ENCODE measurements at places on chromosomes 5 and 9.

DNA sequence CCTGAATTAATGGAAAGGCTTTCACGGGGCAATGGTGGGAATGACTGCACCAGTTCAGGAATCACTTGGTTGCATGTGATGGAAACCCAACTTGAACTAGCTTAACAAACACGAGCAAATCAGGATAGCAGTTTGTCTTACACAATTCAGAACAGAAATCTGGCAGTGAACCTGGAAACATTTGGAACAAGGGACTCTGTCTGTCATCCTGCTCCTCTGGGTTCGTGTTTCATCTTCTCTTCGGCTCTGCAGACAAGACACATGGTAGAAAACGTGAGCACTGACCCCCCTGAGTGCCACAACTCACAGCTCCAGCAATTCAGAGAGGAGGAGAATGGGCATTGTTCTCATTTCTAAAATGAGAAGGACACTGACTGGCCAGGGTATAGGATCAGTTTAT is 218.1 kb upstream of the NREP start:
- no peak for DNase-seq

DNA sequence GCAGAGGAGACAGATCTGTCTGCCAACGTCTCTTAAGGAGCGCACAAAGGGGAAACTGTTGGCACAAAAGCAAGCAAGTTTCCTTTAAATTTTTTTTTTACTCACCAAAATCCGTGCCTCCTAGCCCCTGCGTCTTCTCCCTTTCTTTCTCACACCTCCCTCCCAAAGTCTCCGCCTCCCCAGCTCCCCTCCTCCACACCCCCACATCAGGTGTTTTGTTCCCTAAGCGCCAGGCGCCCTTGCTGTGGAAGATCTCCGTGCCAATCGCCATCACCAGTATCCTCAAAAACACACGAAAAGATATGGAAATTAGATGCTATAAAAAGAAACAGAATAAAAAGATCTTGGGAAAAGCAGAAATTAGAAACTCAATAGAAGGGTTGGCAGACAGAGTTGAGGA is 87.6 kb downstream of the DRD1 start:
- no peak for DNase-seq

DNA sequence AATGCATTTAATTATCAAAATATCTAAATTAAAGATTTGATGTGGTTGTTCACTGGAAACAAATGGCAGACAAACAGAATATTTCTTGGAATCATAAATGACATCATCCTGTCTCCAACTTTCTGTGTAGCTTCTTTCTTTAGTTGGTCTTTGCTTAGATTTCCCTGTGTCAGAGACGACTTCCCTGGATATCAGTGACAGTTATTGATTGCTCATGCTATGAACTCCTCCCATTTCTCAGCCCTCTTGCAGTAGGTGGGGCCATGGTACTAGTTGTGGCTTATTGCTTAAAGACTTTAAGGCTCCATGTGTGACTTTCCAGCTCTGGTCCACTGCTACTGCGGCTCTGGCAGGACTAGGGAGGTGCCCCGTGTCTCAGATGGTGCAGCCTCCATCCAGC is 592.6 kb downstream of the MTRR start:
- no peak for DNase-seq

GRCh38 chr9:14311956-14312685 is 1.8 kb downstream of the NFIB start:
- DNase-seq: no peak

DNA sequence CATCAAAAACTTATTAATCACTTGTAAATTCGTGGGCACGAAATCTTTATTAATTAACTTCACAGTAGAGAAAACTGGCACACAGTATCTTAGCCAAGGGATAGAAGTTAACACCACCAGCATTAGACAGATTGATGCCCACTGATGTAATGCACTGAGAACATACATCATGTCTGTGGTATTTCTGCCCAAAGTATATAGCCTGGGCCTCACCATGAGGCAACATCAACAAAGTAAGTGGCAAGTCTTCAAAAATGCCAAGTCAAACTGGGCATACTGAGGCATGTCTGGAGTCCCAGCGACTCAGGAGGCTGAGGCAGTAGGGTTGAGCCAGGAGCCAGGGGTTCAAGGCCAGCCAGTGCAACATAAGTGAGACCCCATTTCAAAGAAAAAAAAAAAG is 79.5 kb downstream of the GLIS3 start:
- no peak for DNase-seq

DNA sequence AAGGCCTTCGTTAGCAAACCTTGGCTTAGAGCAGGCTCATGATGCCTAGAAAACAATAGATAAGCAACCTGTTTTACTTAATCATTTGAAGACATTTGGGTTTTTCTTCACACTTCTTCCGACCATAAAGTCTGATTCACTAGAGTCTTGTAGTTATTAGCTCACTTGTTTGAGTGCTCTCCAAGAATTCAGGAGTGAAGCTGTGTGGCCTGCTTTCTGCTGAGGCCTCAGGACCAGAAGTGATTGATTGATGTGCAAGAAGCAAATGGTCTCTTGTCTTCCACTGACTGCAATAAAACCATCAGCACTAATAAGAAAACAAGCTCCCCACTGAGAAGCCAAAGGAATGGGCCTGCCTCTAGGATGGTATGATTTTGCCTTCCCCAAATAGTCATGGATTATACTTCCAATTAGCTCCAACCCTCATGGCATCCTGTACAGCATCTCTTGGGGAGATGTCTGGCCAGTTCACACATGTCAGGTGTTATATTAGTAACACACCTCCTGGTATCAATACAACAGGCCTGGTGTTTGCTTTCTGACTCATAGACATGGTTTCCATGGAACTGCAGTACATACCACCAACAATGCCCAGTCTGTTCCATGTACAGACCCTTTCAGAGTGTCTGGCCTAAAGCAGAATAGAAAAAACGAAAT is 317.6 kb downstream of the CWC27 start:
- no peak for DNase-seq

GRCh38 chr5:27571681-27572080 is 533.3 kb upstream of the CDH9 start:
- no peak for DNase-seq

GRCh38 chr5:100900796-100901781 is 2.0 kb downstream of the ST8SIA4 start:
- DNase-seq: no peak

GRCh38 chr5:73199671-73200070 is 26.7 kb downstream of the TMEM174 start:
- no peak for DNase-seq

DNA sequence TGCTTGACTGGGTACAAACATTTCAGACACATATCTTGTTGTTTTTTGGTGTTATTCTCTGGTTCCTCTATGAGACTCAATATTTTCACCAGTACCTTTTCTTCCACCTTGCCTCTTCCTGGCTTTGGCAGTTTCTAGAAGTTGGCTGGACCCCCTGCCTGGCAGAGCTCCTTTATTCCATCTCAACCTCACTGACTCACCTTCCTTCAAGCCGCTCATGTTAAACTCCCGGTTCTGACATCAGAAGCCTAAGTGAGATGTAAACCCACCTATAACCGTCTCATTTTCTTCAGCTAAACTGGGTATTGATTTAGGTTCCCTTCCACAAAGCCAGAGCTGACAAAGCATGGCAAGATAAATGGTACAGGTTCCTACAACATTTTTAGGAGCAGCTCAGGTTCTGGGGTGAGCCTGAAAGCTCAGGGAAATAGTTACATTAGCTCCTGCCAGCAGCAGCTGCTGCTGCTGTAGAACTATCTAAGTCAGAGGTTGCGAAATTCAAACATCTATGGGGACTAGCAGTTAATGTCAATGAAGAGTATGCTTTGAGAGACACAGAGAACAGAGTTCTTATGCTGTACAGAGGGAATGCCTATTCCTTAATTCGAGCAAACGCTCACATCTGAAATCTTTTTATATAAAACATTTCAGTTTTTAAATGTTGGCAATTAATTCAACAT is 197.1 kb upstream of the NR3C1 start:
- DNase-seq: no peak

DNA sequence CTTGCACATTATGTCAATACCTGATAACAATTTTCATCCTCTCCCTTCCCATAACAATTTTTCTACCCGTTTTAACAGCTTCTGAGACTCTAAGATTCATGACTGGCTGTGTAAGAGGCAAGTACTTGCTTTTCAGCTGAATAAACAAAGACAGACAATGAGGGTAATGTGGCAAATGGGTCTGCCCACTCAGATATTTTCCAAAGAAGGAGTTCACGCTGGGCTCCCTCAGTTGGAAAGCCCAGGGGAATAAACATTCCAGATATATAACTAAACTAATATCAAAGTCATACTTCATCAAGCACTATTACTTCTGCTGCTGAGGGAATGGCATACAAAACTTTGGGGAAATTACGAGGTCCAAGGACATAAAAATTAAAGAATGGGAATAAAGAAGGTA is 24.4 kb downstream of the MEGF9 start:
- no peak for DNase-seq

- no peak for DNase-seq
These were observed 226.3 kb downstream of the AOPEP start for GRCh38 chr9:94952565-94953373.

DNA sequence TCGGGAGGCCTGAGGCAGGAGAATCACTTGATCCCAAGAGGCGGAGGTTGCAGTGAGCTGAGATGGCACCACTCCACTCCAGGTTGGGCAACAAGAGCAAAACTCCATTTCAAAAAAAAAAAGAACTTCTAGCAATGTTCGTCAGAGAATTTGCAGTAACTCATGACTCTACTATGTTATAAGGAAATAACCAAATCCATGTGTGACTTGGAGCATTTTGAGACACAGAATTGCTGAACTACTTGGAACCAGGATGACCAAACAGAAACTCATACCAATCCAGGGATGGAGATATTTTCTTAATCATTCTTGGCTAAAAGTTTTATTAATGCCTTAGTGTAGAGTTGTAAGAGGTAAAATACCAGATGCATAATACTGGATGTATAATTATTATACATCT is 99.9 kb upstream of the BNC2 start:
- no peak for DNase-seq

DNA sequence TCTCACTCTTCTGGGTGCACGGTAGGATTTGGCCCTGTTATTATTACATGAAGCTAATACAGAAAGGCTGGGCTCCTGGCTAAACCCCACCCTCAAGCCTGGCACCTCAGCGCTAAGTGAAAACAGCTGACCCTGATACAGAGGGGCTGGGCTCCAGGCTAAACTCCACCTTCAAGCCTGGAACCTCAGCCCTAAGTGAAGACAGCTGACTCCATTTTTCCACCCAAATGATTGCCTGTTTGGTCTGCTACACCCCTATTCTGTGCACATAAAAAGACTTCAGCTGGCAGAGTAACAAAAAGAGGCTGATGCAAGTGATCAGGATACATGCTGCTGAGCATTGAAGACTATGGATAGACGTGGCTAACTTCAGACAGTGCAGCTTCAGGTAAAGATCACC is 148.4 kb upstream of the CLINT1 start:
- no peak for DNase-seq

DNA sequence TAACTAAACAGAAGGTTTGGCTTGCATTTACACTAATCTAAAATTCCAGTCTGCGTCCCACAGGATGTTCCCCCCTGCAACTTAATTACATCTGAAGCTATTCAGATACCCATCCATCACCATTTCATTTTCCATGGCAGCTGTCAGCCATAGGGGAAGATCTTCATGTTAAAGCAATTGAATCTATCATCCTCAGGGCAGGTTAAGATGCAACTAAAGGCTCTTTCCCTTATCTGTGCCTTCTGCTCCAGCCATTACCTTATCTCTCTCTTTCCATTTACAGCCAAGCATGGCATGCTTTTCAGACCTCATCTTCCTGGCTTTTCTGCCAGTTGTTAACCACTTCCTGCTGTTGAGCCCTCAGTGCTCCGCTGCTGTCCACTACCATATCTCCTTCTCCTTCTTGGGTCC is 15.8 kb upstream of the HACD4 start:
- DNase-seq: no peak

- DNase-seq: no peak
These were observed 35.8 kb downstream of the PRKACG start for GRCh38 chr9:68978066-68978465.

DNA sequence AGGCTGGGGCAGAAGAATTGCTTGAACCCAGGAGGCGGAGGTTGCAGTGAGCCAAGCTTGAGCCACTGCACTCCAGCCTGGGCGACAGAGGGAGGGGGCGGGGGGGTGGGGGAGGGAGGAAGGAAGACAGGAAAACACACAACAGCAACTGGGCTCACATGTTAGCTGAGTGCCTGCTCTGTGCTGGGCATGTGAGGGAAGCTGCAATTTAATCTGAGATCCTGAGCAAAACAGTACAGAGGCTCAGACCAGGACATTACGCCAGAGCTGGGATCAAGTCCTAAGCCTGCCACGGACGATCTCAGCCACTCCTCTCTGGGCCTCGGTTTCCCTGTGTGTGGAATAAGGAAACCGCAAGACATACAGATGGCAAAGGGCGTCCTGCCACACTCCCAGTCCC is 119.1 kb downstream of the VAV2 start:
- DNase-seq: no peak

GRCh38 chr9:69199769-69200470 is 25.8 kb downstream of the TJP2 start:
- DNase-seq: no peak

DNA sequence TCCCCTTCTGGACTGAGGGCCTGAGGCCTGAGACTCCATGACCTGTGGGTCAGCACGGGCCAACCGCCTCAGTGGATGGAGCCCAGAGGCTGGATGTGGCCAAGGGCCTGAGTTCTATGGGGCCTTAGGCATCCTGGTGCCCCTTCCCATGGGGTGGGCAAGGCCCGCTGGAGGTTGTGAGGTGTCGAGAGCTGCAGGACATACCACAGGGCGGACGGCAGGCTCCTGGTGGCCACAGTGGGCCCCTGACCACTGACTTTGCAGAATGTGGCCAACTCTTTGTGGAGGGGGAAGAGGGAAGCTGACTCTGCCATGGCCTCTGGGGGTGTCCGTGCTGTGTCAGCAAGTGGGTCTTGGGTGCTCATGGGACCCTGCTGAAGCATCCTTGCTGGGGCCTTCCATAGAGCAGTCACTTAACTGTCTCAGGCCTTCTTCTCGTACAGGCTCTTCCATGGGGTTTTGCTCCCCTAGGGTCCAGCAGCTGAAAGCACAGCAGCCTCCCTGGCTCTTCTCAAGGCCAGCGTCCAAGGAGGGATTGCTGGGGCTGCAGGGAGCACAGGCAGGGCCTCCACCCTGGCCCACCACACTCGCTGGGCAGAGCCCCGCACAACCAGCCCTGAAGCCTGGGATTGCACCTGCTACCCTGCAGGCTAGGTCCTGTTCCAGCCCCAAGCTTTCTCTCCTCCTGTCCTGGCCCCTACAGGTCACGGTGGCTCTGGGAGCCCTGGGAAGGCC is 21.6 kb upstream of the SLC9A3 start:
- no peak for DNase-seq

- no peak for DNase-seq
These were observed 2.6 kb downstream of the HDAC3 start for GRCh38 chr5:141633871-141634561.

GRCh38 chr5:54867310-54867944 is 118.0 kb downstream of the ESM1 start:
- DNase-seq: no peak

- DNase-seq: no peak
These were observed 187.4 kb downstream of the ERCC6L2 start for GRCh38 chr9:96062854-96063253.

- no peak for DNase-seq
These were observed 61.6 kb upstream of the RPL26L1 start for GRCh38 chr5:172897481-172898217.
